ENCODE measurements at places on chromosomes 3 and 15.

- DNase-seq, result no peak
Measured at GRCh38 chr15:26864664-26865191, 2.1 kb upstream of the GABRA5 start.

DNA sequence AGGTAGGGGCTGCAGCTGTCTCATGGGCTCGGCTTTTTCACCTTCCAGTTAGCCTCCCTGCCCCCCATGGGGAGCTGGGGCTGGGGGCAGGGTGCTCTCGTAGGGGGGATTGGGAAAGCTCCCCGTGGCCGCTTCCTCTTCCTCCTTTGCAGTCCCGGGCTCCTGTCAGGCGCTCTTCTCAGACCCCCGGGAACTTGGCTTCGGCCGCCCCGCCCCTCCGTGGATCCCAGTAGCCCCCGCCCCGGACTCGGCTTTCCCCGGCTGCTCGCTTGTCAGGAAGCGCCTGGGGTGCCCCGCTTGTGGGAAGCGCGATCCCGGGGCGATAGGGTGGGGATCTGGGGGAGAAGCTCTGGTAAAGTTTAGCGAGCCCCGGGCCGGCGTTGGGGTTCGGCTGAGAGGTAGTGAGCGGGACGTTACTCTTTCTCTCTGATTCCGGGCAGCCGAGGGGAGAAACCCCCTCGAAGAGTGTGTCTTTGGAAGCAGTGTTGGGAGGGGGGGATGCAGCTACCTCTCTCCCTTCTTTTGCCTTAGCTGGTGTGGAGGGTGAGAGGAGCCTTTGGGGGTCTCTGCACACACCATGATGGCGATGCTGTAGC lies 611 bp downstream of the PIAS1 start:
- peak; percentile 72 for DNase-seq

- DNase-seq, result no peak
Measured at GRCh38 chr3:33128706-33129105, 14.9 kb downstream of the CRTAP start.

- no peak for DNase-seq
Measured at GRCh38 chr3:59606638-59607266, 556.9 kb upstream of the CFAP20DC start.

GRCh38 chr3:127849368-127849767 lies 27.1 kb upstream of the MGLL start:
- DNase-seq, result no peak

DNA sequence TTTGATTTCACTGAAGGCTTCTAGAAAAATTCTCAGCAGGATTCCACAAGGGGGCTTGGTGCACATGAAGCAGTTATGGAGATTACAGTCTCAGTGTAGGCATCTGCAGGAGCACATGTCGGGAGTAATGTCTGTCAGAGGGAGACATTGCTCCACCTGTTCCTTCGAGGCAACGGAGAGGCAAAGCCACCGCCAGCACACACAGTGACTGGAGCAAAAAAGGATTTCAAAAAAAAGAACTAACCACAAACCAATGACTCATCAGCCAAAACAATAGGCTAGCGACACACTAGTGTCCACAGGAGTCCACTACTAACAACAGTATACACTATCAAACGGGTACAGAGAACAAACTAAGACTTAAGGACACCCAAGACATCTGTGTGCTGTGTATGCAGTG lies 68.9 kb downstream of the NPTN start:
- DNase-seq, result no peak

DNA sequence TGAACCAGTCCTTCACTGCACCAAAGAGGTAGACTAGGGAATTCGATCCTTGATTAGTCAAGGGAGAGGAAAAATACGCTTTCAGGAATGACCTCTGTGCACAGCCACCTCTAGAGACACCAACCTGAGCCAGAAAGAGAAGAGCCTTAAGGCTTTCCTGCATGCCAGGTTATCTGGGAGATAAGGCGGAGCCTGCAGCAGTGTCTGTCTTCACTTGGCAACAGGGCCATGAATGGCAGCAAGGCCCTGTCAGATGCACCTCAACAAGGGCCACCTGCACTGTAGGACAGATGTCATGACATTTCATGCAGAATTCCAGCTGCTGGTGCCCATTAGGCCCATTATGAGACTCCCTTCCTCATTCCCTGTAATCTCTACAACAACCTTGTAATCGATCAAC lies 88.1 kb downstream of the MEX3B start:
- no peak for DNase-seq

- no peak for DNase-seq
Measured at GRCh38 chr15:28935316-28935715, 49.5 kb downstream of the APBA2 start.

- no peak for DNase-seq
Measured at GRCh38 chr3:46212101-46212500, 4.0 kb upstream of the CCR1 start.

- DNase-seq, result peak; percentile 86
Measured at GRCh38 chr15:96330064-96330449, 443 bp upstream of the NR2F2 start.

GRCh38 chr3:195731356-195731905 lies 10.7 kb downstream of the MUC20 start:
- DNase-seq, result no peak

DNA sequence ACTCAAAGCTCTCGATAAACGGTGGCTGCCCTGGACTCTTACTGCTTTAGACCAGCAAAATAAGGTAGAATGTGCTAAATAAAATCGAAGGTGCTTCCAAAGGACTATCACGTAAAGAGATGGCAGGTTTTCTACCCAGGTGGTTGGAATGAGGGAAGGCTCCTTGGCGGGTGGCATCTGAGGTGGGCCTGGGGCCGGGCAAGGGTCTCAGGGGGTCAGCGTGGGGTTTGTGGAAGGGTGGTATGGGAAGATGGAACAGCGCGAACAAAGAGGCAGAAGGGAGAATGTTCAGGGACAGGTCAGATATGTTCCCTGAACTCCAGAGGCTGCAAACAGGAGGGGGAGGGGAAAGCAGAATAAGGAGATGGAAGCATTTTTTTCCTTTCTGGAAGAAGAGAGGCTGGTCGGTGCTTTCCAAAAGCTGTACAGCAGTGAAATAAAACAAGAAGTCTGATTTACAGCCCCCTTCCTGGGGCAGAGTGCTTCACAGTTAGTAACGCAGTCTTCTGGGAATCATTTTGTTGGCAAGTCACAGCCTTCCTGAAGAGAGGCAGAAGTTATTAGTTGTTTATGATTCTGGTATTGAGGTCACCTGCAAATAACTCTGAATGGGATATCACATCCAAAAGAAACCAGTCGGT lies 58.3 kb upstream of the ATG7 start:
- no peak for DNase-seq

GRCh38 chr3:169634618-169635236 lies 28.8 kb downstream of the MECOM start:
- DNase-seq, result no peak

DNA sequence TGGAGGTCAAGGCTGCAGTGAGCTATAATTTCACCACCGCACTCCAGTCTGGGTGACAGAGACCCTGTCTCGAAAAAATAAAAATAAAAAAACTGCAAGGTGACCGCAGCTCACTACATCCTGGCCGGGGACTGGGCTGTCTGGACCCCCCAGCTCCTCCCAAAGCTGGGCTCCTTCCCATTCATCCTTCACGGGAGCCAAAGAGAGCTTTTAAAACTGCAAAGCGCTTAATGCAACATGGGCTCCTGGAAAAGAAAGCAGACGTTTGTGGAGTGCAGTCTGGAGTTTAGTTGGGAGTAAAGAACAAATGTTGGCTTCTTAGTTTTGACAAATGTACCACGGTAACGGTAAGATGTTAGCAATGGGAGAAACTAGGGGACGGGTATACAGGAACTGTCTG lies 12.1 kb downstream of the PLXND1 start:
- DNase-seq, result no peak

- no peak for DNase-seq
Measured at GRCh38 chr3:68142441-68142840, 488.0 kb upstream of the SUCLG2 start.

DNA sequence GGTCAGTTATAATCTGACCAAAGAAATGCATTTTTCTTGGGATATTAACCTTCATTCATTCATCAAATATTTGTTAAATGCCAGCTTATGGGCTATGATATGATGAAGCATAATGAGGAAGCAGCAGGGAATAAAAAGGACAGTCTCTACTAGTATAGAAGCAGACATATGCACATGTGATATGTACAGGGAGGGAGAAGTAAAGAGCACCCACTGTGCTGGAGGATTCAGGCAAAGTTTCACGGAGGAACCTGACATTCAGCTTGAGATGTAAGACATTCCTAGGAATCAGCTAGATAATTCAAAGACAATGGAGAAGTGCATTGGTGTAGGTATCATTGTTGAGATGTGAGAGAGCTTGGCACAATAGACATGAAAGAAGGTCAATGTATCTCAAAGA lies 450.7 kb downstream of the LPP start:
- no peak for DNase-seq

DNA sequence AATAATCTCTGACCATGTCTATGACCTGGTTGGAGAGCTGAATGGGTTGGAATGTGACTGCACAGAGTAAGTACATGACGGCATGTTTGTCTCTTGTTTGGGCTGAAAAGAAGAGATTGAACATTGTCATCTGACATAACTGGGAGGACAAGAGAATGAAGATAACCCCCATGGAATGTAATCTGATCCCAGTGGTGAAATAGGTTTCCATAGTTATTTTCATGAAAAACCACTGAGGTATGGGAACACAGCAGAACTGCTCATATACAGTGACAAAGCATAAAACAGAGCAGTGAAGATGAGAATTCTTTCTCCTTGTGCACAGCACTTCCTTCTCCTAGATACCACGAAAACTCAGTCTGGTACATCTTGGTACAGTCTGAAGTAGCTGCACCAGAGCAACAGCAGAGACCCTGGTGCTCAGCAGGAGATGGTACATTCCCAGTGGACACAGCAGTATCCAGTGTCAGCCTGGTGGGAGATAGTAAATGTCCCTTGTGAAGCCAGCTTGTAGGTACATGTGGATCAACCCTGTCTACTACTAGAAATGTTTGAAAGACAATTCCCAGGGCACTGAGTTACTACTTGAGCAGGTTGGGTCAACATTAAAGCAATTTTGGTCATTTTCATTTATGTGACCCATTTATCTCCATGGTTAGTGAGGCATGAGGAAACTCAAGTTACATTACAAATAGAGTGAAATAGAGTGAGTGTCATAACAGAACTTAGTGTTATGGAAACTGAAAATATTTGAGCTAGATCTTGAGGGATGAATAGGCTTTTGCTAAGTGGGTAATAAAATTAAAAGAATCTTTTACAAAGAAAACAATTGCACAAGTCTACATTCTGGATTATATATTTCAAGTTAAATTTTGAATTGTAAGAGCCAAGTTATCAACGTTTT lies 178.3 kb downstream of the SUCNR1 start:
- no peak for DNase-seq

DNA sequence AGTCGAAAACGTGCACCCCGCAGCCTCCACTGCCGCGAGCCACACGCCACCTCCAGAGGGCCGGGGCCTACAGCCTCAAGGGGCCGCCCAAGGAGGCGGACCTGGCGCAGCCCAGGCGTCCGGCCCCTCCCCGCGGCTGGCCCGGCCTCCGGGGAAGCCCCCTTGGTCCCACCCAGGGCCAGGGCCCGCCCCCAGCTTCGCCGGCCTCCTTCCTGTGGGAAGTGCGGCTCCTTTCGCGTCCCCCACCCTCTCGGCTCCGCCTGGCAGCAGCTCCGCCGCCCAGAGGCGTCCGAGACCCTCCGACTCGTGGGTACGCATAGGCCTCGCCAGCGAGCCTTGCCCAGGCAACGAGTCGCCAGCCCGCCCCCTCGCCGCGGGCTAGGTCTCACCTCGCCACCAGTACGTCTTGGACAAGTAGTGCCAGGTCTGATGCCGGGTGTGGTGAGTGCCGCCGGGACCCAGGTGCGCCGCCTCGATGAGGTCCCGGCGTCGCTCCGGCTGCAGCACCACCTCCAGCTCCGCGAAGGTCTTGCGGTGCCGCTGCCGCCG lies 642 bp downstream of the ZBTB11 start:
- peak; percentile 77 for DNase-seq

DNA sequence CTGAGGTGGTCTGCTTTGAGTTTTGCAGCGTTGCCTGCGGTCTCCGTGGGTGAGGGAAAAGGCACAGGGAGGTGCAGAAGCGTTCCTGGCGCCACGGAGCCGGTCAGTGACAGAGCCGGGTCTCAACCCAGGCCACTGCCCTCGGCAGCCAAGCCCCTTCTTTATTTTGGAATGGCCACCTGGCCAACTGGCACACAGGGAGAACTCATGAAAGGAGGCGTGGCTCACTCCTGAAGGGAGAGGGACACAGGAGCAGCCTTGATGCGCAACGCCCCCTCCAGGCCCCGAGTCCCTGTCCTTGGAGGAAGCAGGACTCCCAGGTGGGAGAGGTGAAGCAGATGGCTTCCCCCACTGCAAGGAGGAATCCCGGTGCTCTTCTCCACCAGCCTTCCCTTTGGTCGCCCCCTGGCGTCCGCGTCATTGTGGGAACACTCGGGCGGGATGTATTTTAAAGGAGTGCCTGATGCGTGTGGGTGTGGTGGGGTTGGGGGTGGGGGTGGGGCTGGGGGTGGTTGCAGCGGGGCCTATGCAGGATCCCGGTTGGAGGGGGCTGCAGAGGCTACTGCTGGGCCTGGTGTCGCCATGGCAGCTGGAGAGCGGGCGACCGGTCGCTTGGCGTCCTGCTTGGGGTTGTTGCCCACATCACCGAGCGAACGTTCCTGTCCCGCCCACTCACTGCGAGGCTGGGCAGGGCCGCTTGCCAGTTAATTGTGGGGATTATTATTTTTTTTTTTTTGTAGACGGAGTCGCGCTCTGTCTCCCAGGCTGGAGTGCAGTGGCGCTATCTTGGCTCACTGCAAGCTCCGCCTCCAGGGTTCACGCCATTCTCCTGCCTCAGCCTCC lies 32.6 kb downstream of the APBA2 start:
- DNase-seq, result no peak

- DNase-seq, result no peak
Measured at GRCh38 chr3:17151598-17152373, 267.0 kb downstream of the PLCL2 start.

GRCh38 chr3:27312044-27312668 lies 57.0 kb downstream of the NEK10 start:
- no peak for DNase-seq

DNA sequence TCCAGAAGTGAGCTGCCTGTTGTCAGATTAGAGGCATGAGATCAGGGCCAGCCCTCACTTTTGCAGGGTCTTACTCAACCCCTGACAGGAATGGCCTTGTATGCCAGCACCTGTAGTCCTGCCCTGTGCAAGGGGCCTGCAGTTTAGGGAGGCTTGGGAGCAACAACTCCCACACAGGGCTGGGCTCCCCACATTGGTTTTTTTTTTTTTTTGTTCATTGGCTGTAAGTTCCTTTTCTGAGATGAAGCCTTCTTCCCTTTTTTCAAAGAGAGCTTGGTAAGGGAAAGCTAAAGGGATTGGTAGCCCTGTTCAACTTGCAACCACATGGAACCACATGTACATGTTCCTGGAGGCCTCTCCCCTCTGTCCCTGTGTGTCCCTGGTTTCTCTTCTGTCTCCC lies 46.4 kb downstream of the TNFAIP8L3 start:
- DNase-seq, result no peak

DNA sequence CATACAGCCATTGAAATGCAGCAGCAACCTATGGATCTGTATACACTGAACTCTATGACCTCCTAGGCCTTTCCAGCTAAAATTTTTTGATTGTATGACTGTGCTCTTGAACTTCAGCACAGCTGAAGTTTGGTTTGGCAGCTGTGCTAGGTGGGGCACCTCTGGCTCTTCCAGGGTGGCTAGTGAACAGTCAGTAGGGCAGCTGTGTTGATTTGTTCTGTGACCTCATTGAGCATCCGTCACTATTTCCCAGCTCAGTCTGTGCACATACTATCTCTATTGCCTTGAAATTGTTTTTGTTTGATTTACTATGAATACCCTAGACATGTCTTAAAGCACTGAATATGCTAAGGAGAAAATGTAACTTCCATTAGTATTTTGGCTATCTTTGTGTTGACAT lies 363.2 kb upstream of the NAALADL2 start:
- DNase-seq, result no peak

Data from ascending aorta (tissue), 2 donors.